Activated CD4-positive, CD25-positive, alpha-beta regulatory T cell treated with anti-CD3 and anti-CD28 coated beads, Interleukin-2, amount 50 U/mL, for 72 hours (primary cell): ENCODE measurements at places on chromosomes 7 and 10.

DNA sequence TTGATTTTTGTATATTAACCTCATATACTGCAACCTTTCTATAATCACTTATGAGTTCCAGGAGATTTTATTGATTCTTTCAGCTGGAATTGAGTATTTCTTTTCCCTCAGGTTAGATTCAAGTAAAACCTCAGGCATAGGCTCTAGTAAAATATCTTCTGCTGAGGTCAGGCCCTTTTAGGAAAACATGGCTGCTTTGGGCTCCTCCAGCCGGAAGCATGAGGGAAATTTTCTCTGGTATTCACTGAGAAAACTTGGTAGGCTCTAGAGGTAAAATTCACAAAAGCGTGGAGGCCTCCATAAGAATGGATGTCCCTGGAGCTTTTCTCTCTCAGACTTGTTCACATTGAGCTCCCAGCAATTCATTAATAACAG lies 56.7 kb downstream of the AKR1E2 start:
- DNase-seq: no peak

DNA sequence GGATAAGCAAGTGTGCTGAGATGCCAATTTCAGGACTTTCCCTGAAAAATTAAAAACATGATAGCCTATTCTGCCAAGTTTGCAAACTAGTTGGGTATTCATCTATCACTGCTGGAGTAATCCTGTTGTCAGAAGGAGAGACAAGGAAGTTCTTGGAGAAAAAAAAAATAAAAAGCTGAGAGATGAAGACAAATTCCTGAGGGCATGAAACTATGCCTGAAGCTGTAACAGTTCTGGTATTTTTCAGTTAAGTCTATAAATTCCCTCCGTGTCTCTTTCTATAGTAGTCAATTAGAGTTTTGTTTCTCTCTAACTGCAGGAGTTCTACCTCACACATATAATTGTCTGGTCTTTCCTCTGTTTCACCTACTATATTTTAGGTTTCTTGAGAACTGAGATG lies 95.7 kb downstream of the DGKB start:
- DNase-seq: no peak

DNA sequence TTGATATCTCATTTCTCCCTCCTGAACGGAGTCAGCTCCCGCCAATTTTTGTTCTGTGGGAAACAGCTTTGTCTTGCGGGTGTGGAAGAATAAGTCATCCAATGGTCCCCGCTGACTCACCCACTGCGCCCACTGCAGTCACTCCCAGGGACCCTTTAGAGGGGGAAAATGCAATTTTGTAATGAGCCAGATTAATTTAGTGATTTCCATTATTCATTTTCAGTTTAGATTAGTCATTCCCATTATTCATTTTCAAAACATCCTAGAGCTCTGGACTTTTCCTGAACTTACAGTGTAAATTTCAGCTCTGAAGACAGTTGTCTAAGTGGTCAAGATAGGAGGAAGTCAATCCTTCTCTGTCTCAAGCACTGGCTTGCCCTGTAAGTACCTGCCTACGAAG lies 154.9 kb upstream of the TMEM72 start:
- no peak for DNase-seq

- no peak for DNase-seq
Observed at GRCh38 chr10:13644866-13645265, 58.1 kb downstream of the PRPF18 start.

DNA sequence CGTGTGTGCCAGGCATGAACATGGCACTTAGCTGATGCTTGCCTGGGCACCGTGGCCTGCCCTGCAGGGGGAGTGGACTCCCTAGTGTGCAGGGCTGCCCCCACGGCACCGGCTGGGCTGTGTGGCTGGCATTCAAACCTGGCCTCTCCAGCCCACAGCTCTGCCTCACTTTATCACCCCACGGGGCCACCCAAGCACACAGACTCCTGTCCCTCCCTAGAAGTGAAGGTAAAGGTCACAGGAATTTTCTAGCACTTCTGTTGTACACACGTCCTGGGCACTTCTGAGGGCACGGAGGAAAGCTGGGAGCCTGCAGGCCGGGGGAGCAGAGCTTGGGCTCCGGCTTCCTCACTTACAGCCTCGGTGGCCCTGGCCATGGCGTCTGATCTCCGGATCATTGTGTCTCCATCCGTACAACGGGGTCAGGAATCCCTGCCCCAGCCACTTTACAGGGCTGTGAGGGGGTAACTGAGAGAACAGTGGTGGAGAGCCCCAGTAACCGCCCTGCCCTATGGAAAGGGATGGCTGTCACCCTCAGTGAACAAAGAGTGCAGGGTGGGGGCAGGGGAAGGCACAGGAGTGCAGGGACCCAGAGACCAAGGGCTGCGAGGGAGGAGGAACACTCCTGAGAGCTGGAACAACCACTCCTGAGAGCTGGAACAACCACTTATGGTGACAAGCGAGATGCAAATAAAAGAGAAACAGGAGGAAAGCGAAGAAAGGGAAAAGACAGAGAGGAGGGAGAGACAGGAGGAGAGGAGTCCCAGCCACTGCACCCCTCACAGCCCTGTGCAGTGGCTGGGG lies 3.9 kb upstream of the PYROXD2 start:
- DNase-seq: no peak

DNA sequence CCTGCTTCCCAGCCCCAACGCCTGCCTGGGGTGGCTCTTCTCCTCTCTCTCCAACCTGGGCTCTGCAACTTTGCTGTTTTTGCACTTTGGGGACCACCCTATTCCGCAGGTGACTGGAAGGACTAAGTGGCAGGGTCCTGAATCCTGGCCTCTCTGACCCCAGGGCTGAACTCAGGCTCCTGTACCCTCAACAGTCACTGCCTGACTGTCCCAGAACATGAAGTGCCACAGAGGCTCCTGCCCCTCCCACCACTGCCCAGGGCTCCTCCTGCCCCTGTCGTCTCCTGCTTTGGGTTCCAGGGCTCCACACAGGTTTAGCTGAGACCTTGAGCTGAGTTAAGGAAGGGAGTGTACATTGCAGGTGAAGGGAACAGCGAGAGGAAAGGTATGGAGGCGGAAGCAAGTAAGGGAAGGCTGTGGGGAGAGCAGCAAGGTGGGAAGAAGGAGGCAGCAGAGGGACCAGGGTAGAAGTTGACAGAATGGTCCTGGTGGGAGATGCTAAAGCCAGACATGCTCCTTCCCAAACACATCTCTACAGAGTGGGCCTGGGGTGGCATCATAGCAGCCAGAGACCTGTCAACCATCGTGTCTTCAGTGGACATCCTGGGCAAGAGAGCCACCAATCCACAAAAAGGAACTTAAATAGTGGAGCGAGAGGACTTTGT lies 5.7 kb upstream of the GRID1 start:
- DNase-seq: no peak

- DNase-seq: no peak
Observed at GRCh38 chr10:87695074-87695473, 35.4 kb downstream of the PAPSS2 start.

DNA sequence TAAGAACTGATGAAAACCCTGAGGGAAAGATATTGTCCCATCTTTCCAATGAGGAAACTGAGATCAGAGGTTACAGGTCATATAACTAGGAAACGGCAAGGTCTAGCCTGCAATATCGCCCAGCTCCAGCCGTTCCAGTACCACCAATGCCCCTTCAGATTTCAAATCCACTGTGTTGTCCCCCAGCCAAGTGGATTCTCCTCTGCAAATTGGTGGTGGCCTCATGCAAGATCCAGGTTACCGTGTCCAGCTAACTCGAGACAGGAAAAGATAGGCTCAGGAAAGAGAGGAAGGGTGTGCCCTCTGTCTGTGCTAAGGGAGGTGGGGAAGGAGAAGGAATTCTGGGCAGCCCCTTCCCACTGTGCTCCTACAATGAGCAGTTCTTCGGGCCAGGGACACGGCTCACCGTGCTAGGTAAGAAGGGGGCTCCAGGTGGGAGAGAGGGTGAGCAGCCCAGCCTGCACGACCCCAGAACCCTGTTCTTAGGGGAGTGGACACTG lies 25.3 kb downstream of the PRSS2 start:
- no peak for DNase-seq

- no peak for DNase-seq
Observed at GRCh38 chr7:77837275-77837674, 38.7 kb downstream of the PHTF2 start.

DNA sequence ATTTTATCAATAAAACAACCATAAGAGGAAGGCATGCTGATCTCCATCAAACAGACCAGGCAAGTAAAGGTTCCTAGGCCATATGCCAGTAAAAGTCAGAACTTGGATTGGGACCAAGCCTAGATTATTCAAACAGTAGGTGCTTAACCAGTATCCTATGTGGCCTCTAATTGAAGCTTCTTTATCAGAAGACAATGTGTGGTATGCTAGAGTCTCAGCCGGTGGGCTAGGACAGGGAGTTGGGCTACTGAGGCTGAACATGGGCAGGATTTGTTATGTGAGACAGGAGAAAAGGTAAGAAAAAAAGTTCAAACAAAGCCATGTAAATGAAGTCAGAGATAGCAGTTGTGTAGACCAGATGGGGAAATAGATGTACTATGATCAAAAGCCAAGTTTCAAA lies 413.7 kb upstream of the GHITM start:
- no peak for DNase-seq

DNA sequence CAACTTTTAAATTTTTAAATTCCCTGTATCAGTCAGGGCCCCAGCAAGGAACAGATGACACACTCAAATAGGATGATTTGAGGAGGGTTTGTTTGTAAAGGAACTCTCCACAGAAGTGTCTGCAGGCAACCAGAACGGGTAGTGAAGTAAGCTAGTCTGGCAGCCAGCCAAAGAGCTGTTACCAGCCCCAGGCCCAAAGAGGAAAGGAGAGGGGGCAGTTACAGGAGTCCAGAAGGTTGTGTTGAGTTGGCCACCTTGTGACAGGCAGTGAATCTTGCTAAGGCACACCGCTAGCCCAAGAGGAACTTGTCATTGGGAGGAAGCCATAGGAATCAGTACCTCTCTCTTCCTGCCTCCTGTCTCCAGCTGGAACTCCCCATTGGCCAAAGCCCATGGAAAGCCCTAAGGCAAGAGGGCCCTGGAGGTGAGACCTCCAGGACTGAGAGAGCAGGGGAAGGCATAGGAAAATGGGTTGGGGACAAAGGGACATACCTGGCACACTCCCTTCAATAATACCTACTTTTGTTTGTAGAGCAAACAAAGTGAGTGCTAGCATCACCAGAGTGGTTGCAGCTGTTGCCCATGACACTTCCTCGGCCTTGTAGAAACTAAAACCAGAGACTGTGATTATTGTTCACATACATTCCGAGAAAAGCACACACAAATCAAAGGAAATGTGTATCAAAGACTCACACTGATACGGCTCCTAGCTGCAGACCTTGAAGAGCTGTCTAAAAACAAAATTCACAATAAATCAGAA lies 25.4 kb upstream of the GATAD1 start:
- no peak for DNase-seq

GRCh38 chr7:133369130-133369529 lies 116.3 kb downstream of the EXOC4 start:
- DNase-seq: no peak

- no peak for DNase-seq
Observed at GRCh38 chr7:35905555-35905954, 104.7 kb downstream of the SEPTIN7 start.

GRCh38 chr10:42954766-42955492 lies 121.9 kb upstream of the RET start:
- DNase-seq: no peak

DNA sequence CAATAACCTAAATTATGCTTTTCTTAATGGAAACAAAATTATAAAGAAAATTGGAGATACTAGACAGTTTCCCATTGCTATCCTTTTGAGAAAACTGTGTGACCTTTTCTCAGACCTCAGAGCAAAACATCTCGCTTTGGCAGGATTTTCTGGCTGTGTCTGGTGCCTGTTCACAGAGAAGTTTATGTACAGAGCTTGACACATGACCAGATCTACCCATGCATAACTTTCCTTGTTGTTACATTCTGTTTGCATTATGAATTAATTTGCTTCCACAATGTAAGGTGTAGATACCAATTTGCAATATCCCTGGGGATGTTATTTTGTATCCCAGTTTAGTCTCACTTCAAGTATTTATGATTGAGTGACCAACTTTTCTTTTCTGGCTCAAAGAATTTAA lies 565.0 kb downstream of the XPNPEP1 start:
- DNase-seq: no peak

- no peak for DNase-seq
Observed at GRCh38 chr10:52121688-52122087, 192.4 kb upstream of the DKK1 start.

GRCh38 chr7:20284771-20285143 lies 45.9 kb upstream of the ITGB8 start:
- DNase-seq: no peak

DNA sequence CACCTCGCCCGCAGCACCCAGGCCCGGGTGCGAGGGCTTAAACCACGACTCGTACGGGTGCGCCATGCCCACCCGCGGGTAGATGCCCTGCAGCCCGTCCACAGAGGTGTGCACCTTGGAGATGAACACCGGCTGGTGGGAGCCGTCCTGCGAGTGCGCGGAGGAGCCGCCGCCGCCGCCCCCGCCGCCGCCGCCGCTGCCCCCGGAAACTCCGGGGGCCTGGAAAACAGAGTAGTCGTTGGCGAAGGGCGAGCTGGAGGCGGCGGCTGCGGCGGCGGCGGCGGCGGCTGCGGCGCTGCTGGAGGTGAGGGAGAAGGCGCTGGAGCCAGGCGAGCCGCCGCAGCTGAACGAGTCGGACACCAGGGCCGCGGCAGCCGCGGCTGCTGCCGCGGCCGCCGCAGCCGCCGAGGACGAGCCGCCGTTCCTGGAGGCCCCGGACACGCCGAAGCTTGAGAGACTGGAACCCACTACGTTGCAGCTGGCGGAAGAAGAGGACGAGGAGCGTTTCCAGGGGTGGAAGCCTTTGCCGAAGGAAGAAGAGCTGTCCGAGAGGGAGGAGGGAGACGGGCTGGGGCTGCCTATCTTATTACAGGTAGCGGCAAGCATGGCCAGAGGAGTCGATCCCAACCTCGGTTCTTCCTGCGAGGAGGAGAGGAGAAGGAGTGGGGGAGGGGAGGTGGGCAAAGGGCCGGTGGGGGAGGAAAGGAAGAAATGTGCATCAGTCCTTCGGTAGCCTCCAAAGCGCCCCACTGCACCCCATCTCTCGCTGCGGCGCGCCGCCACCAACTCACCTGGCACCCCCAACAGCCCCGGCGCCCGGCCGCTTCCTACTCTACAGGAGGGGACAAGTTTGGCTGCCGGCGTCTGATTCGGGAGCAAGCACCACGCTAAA lies 1.3 kb downstream of the SP8 start:
- no peak for DNase-seq

DNA sequence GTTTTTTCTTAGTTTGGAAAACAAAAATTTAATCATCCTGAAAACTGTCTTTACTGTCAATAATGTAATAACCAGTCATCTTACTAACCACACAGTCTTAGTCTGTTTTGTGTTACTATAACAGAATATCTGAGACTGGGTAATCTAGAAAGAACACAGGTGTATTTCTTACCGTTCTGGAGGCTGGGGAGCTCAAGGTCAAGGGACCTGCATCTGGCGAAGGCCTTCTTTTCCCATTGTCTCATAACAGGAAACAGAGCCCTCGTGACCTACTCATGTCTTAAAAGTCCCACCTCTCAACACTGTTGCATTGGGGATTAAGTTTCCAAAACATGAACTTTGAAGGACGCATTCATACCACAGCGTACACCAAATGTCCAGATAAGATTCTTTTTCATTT lies 932.3 kb downstream of the CNTNAP2 start:
- no peak for DNase-seq

- DNase-seq: no peak
Observed at GRCh38 chr10:89382757-89383156, 4.9 kb downstream of the IFIT1B start.
